ENCODE measurements at places on chromosomes 5 and 9.

DNA sequence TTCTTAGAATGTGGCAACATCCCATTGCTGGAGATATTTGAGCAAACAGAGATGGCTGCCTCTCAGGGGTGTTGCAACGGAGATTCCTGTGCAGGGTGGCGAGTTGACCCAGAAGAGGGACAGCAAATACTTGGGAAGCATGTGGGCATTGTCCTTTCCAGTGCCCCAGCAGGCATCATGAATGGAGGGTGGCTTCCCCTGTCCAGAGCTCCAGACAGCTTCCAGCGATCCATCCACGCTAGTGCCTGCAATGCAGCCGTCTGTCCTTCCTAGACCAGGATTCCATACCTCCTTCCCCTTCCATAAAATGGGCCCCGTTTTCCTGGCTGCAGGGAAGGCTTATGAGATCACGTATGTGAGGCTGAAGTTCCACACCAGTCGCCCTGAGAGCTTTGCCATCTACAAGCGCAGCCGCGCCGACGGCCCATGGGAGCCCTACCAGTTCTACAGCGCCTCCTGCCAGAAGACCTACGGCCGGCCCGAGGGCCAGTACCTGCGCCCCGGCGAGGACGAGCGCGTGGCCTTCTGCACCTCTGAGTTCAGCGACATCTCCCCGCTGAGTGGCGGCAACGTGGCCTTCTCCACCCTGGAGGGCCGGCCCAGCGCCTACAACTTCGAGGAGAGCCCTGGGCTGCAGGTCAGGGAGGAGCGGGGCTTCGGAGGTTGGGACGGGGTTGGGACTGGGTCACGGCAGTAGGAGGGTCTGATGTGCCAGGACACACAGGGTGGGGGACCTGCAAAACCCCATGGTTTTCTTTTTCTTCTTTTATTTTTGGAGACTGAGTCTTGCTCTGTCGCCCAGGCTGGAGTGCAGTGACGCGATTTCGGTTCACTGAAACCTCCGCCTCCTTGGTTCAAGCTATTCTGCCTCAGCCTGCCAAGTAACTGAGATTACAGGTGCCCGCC, 17.2 kb downstream of the LAMC3 start:
- no peak for DNase-seq

GRCh38 chr9:77952635-77953328, 78.8 kb downstream of the GNAQ start:
- DNase-seq = no peak

GRCh38 chr9:107020040-107020530, 157.1 kb downstream of the ZNF462 start:
- DNase-seq = no peak

DNA sequence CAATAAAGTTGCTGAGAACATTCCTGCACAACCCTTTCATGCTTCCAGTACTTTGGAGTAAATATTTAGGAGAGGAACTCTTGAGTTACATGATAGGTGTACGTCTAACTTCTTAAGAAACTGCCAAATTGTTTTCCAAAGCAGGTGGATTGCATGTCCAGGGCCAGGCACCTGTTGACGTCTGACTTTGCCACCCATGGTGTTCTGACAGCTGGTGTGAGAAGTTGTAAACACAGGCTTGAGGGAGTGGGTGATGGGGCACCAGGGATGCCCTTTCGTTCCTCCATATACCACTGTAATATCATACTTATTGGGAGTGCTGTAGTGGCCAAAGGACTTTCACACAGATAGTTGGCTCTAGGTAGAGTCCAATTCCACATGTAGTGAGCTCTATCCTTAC, 352.1 kb downstream of the GADD45G start:
- no peak for DNase-seq

GRCh38 chr5:72110394-72111013, 3.2 kb downstream of the MAP1B start:
- no peak for DNase-seq

- DNase-seq = no peak
Observed at GRCh38 chr5:65482296-65482735, 596 bp upstream of the ADAMTS6 start.

DNA sequence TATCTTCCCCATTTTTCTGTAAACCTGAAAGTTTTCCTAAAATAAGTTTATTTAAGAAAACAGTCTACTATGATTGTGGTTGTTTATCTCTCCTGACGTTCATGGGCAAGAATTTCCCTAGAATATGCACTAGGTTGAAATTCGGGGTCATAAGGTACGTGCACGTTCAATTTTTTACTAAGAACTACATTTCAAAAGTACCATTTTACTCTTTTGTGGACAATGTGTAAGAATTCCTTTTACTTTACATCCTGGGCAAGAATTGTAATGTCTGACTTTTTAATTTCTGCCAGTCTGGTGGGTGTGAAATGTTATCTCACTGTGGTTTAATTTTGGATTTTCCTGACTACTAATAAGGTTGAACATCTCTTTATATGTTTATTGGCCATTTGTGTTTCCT, 12.4 kb downstream of the IL5 start:
- no peak for DNase-seq

DNA sequence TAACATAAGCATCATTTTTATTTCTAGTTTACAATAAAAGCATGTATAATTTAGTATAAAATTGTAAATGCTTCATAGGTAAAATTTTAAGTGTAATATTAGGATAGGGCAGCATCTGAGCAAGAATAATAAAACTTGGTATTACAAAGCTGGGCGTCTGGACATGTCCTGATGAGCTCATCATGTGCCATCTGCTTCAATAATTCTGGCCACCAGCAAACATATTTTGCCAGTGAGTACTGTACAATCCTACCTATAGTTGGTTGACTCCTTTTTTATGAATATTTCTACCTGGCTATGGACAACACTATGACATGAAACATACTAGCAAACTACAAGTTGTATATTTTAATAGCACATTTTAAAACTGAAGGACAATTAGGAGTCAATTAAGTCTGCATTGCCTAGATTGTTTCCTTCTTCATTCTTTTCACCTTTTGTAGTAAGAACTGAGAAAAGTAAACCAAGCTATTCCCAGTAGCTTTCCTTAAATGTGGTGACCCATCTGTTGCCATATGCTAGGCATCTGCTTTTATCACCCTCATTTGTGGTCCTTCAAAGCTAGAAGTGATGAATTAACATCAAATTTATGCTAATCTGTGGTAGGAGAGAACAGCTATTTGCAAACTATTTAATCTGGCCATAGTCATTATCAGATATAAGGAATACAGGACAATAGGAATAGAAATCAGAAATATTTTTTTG, 23.4 kb downstream of the LURAP1L start:
- no peak for DNase-seq

DNA sequence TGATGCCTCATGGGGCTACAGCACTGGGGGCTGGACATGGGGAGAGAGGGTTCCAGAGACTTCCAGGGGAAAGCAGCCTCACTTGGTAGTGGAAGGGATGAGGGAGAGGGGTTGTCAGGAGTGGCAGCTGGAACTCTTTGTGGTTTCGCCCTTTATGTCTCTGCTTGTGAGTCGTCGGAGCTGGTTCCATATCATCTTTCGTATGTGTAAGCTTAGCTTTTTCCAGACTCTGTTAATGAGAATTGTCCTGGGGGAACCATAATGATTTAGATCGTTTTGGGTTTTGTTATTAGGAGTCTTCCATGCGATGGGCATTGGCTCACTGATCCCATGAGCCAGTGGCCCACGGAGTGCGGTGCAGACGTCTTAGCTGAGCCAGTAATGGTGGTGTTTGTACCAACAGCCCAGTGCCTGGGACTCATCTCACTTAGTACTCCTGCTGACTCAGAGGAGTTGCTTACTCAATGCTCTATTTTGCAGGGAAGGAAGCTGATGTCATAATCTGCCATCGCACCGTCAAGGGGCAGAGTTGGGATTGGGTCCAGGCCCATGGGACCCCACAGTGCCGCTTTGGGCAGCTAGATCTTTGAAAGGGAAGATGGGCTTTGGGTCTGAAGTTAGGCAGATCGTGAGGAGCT, 48.5 kb downstream of the NEK6 start:
- no peak for DNase-seq

DNA sequence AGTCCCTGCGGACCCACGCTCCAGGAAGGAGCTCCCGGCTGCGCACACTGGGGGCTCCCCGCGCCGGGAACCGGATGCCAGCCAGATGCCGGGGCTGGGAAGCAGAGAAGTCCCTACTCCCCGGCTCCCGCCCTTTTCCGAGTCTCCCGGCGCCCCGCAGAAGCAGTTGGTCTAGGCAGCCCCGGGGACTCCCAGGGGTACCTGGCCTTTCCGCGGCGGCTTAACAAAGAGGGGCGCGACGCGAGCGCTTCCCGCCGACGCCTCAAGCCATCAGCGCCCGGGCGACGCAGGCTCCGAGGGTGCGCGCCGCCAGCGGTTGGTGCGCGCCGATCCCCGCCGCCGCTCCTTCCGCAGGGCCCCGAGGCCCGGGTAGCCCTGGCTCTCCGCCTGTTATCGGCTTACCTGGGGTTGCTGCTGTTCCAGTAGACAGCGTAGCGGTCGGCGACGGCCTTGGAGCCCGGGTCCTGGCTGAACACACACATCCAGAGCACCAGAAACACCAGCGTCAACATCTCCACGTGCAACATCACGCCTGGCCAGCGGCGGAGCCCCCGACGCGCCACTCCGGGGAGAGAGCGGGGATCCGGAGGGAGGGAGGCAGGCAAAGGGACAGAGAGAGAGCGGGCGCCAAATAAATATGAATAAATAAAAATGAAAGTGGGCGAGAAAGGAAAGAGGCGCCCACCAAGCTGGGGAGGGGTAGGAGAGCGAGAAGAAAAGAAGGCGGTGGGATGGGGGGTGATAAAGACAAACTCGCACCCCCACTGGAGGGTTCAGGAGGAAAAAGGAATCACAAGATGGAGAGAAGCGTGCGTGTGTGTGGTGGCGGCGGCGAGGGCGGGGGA, 428 bp downstream of the EFNA5 start:
- peak; percentile 75 for DNase-seq

DNA sequence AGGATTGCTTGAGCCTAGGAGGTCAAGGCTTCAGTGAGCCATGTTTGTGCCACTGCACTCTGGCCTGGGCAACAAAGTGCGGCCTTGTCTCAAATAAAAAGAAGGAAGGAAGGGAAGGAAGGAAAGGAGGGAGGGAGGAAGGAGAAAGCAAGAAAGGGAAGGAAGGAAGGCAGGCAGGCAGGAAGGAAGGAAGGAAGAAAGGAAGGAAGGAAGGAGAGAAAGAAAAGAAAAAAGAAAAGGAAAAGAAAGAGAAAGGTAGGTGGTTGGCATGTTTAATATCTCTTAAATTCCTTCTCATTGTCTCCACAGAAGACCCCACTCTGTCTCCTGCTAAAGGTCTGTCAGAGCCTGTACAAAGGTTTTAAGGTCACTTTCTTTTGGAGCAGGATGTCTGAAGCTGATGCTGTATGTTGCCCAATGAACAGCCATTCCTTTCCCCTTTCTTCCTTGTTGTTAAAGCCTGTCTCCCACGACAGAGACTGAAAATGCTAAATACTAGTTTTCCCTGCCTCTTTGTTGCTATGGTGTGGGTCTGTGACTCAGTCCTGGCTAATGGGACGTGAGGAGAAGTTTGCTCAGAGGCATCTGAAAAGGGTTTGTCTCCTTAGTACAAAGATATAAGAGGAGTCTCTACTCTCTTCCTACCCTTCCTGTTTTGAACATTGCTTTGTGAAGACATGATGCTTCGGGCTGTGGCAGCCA, 213.3 kb downstream of the PCSK1 start:
- DNase-seq = no peak

DNA sequence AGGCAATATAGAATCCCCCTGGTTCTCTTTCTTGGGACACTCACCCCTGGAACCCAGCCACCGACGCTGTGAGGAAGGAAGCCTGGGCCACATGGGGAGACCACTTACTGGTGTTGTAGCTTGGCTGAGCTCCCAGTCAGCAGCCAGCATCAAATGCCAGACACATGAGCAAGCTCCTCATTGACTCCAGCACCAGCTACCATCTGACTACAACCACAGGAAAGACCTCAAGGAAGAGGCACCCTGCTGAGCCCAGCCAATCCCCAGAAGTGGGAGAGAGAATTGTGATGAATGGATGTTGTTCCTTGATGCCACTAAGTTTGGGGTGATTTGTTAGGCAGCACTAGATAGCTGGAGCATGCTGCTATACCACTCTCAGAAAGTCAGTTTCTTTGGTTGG, 36.0 kb downstream of the BNIP1 start:
- DNase-seq = no peak

- DNase-seq = no peak
Observed at GRCh38 chr9:32581512-32582143, 8.7 kb upstream of the NDUFB6 start.

DNA sequence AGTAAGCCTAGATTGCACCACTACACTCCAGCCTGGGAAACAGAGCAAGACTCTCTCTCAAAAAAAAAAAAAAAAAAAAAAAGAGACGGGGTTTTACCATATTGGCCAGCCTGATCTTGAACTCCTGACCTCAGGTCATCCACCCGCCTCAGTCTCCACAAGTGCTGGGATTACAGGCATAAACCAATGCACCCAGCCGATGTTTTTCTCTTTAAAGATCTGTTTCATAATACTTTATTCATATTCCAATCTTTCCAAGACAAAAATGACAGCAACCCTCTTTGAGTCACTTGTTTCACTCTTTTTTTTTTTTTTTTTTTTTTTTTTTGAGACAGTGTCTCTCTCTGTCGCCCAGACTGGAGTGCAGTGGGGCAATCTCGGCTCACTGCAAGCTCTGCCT, 13.6 kb upstream of the LMNB1 start:
- DNase-seq = no peak

DNA sequence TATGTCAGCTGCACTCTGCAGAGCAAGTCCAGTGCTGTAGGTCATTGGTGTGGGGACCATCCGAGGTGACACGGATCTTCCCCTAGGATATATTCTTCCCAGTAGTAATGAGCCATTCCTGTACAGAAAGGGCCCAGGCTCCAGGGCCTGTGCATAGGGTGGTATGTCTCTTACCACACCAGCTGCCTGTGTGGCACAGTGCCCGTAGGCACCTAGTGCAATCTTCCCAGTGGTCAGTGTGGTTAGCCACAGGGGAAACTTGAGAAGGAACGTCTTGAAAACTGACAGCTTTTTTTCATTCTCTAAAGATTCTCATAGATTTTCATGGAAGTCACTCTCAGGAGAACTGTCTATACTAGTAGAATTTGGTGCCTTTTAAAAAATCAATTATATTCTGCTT, 39.8 kb downstream of the CYSTM1 start:
- DNase-seq = no peak

GRCh38 chr9:96141666-96142065, 160.3 kb downstream of the HSD17B3 start:
- no peak for DNase-seq

DNA sequence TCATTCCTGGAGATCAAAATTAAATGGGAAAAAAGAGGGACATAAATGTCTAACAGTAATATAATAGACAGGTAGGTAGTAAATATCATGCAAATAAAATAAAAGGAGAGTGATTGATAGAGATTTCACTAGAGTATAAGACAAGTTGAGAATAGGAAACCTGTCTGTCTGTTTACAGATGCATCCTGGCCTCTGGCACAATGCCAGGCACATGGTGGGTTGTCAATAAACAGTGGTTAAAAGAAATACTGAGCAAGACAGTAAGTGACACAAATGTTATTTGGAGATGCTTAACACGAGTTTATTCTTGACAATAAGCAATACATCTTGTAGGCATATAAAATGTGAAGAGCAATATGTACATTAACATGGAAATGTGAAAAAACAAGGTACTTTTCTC, 33.3 kb downstream of the RICTOR start:
- no peak for DNase-seq

Data from type B pancreatic cell (in vitro differentiated cells).